ENCODE measurements at places on chromosomes 1 and 21. TPM values are rescaled to one million over a fixed set of nuclear protein-coding genes. Genes with fewer than 3 reads are reported as not detected.

TMCC2 gene
- polyA plus RNA-seq = 8.7 TPM

GRCh38 chr1:221574529-221574928 is 167.4 kb downstream of the DUSP10 start:
- no peak for DNase-seq

OR2T2 gene
- polyA plus RNA-seq = 0.06 TPM

DNA sequence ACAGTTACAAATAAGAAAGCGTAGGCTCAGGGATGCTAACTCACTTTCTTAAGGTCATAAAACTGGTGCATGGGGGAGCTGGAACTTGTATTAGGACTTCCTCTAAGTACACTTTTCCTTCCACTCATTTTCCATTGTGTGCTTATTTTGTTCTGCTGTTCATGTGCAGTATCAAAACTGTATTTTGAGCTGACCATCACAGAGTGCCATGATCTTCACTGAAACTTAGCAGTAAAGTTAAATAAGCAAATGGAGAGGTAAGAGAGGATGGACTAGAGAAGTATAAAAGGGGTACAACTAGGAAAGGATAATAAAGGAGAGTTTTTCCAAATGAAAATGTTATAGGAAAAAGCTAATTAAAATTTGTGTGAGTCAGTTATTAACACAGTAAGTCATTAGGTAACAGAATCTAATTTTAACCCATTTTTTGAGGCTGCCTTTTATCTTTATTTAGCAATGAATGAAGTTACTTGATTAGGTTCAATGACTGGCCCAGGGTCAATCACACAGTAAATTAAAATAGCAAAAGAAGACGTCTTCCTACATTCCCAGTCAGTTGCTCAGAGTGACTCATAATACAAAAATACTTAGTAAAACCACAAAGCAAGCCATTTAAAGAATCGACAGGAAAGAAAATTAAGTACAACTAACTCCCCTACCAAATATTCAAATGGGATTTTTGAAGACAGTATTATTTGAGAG is 165.8 kb upstream of the C1orf105 start:
- no peak for DNase-seq

ACTL8 gene
- polyA plus RNA-seq = 0.06 TPM

CDCA8 gene
- polyA plus RNA-seq = 21.3 TPM

SLC5A9 gene
- polyA plus RNA-seq = 4.6 TPM

INKA2 gene
- 3.6 TPM for polyA plus RNA-seq

DNA sequence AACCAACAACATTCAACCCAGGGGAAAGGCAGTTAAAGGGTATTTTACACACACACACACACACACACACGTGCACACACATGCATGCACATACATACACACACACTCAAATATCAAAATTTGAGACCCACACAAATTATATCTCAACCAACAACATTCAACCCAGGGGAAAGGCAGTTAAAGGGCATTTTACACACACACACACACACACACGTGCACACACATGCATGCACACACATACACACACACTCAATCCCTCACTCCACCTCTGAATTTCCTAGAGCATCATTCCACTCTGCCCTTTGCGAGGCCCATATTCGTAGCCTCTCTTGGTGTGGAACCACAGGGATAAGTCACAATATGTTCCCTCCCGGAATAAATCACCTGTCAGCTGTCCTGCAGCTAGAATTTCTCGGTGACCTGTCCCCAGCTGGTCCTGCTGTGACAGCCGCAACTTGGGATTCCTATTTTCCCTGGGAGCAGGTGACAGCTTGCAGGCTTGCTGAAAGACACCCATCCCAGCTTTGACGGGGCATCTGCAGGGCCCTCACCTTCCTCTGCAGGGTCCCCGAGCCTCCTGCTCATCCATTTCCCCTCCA is 122.7 kb downstream of the PSMG1 start:
- no peak for DNase-seq

DNA sequence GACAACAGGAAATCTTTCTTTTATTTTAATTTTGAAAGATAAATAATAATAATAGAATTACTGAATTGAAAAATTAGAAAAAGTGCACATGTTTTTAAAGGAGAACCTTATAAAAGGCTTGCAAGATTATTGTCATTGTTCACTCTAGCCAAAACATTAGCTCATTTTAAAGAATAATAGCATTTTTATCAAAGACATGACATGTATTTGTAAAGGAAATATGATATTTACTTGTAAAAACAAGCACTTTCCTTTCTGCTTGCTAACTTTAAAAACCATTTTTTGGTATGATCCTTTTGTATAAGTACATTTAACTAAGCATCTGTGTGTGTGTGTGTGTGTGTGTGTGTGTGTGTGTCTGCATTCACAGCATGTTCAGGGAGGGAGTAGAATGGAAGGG is 156.3 kb upstream of the C1orf87 start:
- no peak for DNase-seq

- no peak for DNase-seq
Observed at GRCh38 chr1:218995091-218995665, 178.5 kb upstream of the LYPLAL1 start.

ALX3 gene
- not detected for polyA plus RNA-seq

- DNase-seq = no peak
Observed at GRCh38 chr1:203318229-203318517, 12.9 kb downstream of the BTG2 start.

ST6GALNAC3 gene
- 78.0 TPM for polyA plus RNA-seq

DNA sequence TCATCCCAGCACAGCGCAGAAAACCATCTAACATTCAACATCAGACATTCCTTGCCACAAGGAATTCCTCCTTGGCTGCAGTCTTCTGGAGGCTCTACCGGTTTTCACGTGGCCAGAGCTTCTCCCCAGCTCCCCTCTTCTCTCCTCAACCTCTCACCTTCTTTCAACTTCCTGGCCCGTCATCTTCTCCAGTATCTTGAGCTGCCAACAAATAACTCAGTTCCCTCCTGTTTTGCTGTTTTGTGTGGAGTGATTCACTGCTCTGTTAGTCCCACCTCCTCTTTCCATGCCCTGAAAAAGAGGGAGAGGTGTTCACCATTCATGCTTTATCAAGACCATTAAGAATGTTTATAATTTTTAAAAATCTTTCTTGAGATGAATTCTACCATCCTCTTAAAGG is 32.6 kb downstream of the PIGM start:
- DNase-seq = no peak

FAM78B gene
- polyA plus RNA-seq = 0.76 TPM

DNA sequence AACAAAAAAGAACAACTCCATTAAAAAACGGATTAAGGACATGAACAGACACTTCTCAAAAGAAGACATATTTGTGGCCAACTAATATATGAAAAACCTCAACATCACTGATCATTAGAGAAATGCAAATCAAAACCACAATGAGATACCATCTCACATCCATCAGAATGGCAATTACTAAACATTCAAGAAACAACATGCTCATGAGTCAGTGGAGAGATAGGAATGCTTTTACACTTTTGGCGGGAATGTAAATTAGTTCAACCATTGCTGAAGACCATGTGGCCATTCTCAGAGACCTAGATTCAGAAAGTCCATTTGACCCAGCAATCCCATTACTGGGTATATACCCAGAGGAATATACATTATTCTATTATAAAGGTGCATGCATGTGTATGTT is 1442.6 kb upstream of the B3GALT2 start:
- DNase-seq = no peak

GRCh38 chr1:57963581-57963980 is 539.7 kb upstream of the DAB1 start:
- DNase-seq = no peak

INSRR gene
- 2.6 TPM for polyA plus RNA-seq

DNA sequence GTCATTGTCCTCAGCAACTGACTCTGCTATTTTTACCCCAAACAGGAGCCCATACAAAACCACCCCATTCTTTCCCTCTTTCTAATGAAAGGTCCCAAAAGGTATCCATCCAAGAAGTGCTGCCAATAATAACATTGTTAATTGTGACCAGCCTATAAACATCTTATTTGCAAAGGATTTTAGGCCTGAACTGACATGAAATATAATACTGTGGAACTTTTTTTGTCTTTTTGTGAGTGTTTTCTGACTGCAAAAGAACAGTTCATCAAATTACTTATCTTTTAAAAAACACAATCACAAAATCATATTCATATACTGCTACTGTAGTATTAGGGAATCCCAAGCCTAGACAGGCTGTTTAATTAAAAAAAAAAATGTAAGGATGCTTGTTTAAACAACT is 3.4 kb downstream of the PIGM start:
- DNase-seq = no peak

OLFM3 gene
- polyA plus RNA-seq = 27.0 TPM

ARMH1 gene
- 6.0 TPM for polyA plus RNA-seq

- no peak for DNase-seq
Observed at GRCh38 chr1:204520834-204521709, 4.9 kb downstream of the MDM4 start.

- DNase-seq = no peak
Observed at GRCh38 chr21:14877581-14878228, 187.1 kb downstream of the NRIP1 start.

- no peak for DNase-seq
Observed at GRCh38 chr1:247440001-247440620, 17.8 kb downstream of the OR2B11 start.

DNA sequence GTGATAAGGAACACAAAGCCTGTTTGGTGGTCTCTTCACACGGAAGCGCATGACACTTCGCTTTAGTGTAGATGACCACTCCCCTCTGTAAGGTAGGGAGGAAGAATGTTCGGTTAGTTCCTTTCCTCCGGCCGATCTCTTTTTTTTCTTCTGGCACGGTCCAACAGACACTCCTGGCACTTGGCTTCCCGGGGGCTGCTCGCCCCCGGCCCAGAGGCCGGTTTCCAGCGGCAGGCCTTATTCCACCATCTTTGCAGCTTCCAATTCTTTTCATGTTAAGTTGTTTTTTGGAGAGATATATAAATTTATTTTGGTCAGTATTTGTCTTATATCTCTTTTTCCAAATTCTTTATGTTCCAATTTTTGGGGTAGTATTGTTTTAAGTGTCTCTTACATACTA is 151.8 kb upstream of the GREM2 start:
- no peak for DNase-seq

ITLN1 gene
- 3.3 TPM for polyA plus RNA-seq

DNA sequence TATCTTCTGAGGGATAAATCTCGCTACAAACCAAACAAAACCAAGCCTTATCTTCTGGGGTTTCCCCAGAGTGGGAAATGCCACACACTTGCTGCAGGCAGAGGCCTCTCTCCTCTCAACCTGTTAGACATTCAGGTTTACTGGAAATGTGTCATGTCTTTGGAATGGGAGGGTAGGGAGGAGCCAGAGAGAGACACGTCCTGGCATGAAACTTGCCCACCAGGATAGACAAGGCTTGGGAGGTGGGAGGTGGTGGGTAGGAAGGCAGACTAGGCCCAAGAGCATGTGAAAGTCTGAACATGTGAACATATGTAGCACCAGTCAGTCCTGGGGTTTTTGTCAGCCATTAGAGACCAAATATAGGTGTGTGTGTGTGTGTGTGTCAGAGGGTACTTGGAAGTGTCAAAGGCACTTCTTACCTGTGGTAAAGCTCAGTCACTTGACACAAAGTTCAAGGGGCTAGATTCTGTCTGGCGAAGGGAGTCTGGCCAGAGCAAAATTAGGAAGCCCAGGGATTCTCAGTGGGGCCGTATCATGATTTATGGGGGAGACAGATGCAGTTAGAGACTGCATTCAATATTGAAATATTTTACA is 32.4 kb upstream of the PIGC start:
- no peak for DNase-seq

GRCh38 chr1:44249543-44249942 is 36.3 kb downstream of the DMAP1 start:
- no peak for DNase-seq

FNDC5 gene
- 56.8 TPM for polyA plus RNA-seq

PDZK1 gene
- 186 TPM for polyA plus RNA-seq

DNA sequence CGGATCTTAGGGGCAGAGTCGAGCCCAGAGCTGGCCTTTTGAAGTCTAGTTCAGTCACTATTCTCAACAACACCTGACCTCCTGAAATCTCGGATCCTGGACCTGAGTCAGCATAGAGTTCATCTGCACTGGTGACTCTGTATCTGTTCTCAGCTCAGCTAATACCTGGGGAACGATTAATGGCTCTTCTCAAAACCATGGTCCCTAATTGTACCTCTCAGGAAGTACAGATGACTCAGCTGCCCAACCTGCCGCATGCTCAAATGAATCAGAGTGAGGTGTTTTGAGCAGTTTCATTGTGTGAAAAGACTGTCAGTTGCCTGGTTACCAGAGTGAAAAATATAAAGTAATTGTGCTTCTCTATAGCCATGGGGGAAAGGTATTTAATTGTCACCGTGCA is 89.2 kb downstream of the SLC35F3 start:
- DNase-seq = no peak

SYTL1 gene
- polyA plus RNA-seq = 7.6 TPM

DNA sequence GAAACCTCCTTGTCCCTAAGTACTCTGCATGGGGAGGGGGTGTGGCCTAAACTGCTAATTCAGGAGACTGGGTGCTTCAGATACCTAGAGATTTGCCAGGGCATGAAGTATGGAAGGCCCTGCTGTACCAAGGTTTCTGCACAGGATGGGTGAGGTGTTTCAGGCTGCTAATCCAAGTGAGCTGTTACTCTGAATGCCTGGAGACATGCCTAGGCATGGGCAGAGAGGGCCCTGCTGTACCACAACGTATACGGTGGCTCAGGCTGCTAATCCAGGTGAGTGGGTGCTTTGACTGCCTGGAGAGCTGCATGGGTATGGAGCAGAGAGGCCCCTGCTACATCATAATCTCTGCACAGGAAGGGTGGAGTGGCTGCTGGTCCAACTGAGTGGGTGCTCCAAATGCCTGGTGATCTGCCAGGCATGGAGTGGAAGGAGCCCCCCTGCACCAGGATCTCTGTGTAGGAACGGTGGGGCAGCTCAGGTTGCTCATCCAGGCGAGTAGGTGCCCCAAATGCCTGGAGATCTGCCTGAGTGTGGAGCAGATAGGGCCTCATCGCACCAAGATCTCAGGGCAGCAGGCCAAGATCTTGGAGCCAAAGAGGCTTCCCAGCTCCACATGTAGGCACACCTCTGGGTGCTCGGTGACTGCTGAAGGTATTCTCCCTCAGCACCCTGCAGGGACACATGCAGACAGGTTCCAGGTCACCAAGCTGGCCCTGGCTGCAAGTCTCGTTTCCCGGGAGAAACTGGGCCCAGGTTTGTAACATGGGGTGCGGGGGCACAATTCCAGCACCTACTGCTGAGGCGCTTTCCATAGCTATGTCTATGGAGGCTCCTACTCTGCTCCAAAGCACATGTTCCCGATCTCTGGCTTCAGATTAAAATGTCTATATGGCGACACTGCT is 252.5 kb upstream of the PLXNA2 start:
- no peak for DNase-seq

- DNase-seq = no peak
Observed at GRCh38 chr1:19647643-19648042, 3.5 kb downstream of the NBL1 start.

SPRR1A gene
- polyA plus RNA-seq = not detected
